ENCODE measurements at places on chromosomes 1 and 21. TPM values are rescaled to one million over a fixed set of nuclear protein-coding genes. Genes with fewer than 3 reads are reported as not detected.

GRCh38 chr1:5509664-5510452 lies 482.4 kb downstream of the NPHP4 start:
- no peak overlapping the region for H3K27ac ChIP-seq
- peaks cover 6% of the 10 kb centered on the region for H3K4me1 ChIP-seq
- H3K36me3 ChIP-seq: no peaks in the 10 kb centered on the region
- no peak overlapping the region for H3K4me3 ChIP-seq
- DNase-seq: peak; percentile 82

- no peak overlapping the region for H3K4me3 ChIP-seq
- no peaks in the 10 kb centered on the region for H3K36me3 ChIP-seq
- H3K27ac ChIP-seq: no peak overlapping the region
- H3K27me3 ChIP-seq: peaks cover 9% of the 10 kb centered on the region
Observed at GRCh38 chr1:165492845-165493373, 48.0 kb upstream of the RXRG start.

DNA sequence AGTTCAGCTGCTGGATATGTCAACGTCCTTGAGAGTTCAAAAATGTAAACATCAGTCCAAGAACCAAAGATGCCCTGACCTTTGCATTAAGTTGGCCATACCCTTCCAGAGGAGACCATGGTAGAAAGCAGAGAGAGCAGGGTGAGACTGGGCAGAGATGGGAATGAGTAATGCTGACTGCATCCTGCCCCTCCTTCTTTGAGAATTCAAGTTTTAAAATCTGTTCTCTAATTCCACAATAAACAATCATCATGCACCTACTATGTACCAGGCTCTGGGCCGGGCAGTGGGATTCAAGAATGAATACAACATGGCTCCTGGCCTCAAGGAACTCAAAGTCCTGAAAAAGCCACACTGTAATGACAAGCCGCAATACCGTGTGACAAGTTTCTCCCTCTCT lies 3.9 kb upstream of the HAO2 start:
- no peak overlapping the region for H3K27ac ChIP-seq
- peaks cover 9% of the 10 kb centered on the region for H3K4me1 ChIP-seq
- peaks cover 20% of the 10 kb centered on the region for H3K27me3 ChIP-seq
- H3K4me3 ChIP-seq: no peak overlapping the region

- H3K4me1 ChIP-seq: peaks cover 3% of the 10 kb centered on the region
- H3K36me3 ChIP-seq: no peaks in the 10 kb centered on the region
- no peak overlapping the region for H3K27ac ChIP-seq
- no peaks in the 10 kb centered on the region for H3K27me3 ChIP-seq
- H3K4me3 ChIP-seq: no peak overlapping the region
Observed at GRCh38 chr21:45228171-45228641, 59.5 kb downstream of the POFUT2 start.

The RNU1-4 gene
- total RNA-seq: 3,957 TPM

GRCh38 chr1:212712451-212713303 lies 13.0 kb upstream of the BATF3 start:
- peaks cover under 1% of the 10 kb centered on the region for H3K4me1 ChIP-seq
- H3K4me3 ChIP-seq: no peak overlapping the region
- H3K36me3 ChIP-seq: no peaks in the 10 kb centered on the region

The HCN3 gene
- total RNA-seq: 13.6 TPM

GRCh38 chr1:38083541-38083940 lies 36.9 kb upstream of the POU3F1 start:
- H3K27me3 ChIP-seq: peaks cover 11% of the 10 kb centered on the region
- DNase-seq: no peak
- no peaks in the 10 kb centered on the region for H3K36me3 ChIP-seq
